ENCODE measurements at places on chromosomes 12 and 14.

GRCh38 chr14:58755031-58755925, 117.5 kb downstream of the DACT1 start:
- DNase-seq = peak; percentile 14

GRCh38 chr14:92880351-92880750, 42.6 kb upstream of the CHGA start:
- DNase-seq = no peak

DNA sequence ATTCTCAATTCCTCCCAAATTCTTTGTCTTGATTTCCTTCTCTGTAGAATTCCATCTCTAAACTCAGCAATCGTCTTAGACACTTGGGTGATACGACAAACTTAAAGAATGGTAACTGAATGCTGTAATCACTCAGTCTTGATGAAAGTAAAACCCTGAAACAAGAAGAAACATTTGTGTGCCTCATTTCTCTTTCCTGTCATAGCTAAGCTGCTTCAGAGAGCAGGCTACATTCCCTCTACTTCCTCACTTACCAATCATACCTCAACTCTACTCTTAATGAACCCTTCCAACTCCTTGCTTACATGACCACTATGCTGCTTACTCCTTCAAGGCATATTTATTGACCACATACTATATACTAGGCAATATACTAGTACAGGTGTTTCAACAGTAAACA, 8.3 kb downstream of the MAP4K5 start:
- DNase-seq = no peak

DNA sequence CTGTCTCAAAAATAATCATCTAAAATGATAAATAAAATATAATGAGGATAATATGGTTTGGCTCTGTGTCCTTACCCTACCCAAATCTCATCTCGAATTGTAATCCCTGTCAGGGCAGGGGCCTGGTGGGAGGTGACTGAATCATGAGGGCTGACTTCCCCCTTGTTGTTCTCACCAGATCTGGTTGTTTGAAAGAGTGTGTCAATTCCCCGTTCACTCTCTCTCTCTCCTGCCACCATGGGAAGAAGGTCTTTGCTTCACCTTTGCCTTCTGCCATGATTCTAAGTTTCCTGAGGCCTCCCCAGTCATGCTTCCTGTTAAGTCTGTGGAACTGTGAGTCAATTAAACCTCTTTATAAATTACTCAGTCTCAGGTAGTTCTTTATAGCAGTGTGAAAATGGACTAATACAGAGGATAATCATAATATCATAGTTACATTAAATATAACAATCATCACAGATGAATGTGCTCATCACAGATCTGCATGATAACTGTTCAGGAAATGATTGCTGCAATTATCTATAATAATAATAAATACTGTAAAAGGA, 12.6 kb downstream of the EFCAB11 start:
- DNase-seq = no peak

GRCh38 chr14:96662116-96662970, 134.8 kb upstream of the VRK1 start:
- peak; percentile 8 for DNase-seq

GRCh38 chr12:54001283-54002187, 1.6 kb downstream of the HOXC9 start:
- no peak for DNase-seq

- no peak for DNase-seq
These were observed 63.6 kb upstream of the ARID2 start for GRCh38 chr12:45665941-45666340.

DNA sequence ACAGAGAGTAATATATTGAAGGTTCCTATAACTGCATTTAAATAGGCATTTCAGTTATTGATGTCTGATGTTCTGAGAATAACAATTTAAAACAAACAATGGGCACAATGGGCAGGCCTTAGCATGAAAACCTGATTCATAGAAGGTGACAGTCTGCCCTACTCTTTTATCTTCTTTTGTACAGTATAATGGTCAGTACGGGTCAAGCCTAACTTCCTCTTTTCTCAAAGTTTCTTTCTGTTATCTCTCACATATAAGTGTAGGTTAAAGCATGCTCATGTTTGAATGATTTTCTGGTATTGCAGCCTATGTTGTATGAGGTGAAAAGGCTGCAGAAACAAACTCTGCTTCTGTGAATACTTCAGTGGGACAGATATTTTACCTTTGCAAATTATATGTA, 14.2 kb downstream of the FKBP3 start:
- DNase-seq = no peak

DNA sequence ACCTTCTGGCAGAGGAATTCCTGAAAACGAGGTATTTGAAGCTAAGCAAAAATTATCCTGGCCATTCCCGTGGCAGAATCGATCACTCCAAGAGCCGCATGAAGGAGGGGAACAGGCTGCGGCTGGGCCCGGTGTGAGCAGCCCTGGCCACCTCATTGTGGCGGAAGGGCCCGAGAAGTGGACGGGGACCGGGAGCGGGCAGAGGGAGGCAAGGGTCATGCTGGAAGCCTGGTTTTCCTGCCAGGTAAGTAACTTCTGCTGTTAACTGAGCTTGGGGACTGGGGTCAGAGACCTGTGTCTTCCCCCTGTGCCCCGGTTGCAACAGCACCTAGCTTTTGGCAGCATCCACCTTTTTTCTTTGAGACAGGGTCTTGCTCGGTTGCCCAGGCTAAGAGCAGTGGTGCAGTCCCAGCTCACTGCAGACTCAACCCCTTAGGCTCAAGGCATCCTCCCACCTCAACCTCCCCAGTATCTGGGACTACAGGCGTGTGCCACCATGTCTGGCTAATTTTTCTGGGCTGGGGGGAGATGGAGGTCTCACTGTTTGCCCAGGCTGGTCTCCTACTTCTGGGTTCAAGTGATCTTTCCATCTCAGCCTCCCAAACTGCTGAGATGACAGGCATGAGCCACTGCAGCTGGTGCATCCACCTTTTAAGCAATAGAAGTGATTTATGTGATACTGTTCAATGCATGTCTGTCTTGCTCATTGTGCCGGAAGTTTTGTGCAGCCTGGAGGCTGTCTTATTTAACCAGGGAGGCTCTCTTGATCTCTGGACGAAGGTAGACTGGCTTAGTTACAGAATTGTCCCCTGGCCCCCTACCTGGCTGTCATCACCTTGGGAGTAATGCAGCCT, 174.0 kb upstream of the MYL2 start:
- DNase-seq = no peak

DNA sequence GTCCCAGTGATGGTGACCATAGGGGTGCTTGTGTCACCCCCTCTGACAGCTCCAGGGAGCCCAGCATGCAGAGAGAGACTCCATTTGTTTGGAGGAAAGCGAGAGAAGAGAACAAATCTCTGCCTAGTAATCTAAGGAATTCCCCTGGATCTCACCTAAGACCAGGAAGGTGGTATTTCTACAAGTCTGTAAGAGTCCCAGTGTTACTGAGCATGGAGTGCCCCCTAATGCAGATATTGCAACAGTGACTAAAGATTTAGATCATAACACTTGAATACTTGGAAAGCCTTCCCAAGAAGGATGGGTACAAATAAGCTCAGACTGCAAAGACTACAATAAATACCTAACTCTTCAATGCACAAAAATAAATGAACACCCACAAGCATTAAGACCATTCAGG, 360.4 kb upstream of the GARIN6 start:
- no peak for DNase-seq

GRCh38 chr12:65533177-65533883, 254.8 kb downstream of the MSRB3 start:
- DNase-seq = no peak

- no peak for DNase-seq
These were observed 473.0 kb downstream of the DPF3 start for GRCh38 chr14:72420749-72421474.

DNA sequence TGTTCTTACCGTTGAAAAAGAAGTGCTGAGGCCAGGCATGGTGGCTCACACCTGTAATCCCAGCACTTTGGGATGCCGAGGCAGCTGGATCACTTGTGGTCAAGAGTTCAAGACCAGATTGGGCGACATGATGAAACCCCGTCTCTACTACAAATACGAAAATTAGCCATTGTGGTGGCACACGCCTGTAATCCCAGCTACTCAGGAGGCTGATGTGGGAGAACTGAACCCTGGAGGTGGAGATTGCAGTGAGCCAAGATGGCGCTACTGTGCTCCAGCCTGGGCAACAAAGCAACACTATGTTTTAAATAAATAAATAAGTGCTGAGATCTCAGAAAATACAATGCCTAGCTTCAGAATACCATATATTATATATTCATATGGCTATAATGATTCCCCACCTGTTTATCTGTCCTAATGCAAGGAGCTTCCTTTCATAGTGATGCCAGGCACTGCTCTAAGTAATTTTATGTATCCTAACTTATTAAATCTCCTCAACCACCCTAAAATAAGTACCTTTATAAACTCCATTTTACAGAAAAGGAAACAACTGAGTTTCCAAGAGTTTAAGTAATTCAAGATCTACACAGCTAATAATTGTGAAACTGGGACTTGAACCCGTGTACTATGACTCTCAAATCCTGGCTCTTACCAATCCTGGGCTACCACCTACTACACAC, 7.3 kb downstream of the PHLDA1 start:
- DNase-seq = no peak

- no peak for DNase-seq
These were observed 8.3 kb upstream of the PPFIBP1 start for GRCh38 chr12:27515671-27516070.

DNA sequence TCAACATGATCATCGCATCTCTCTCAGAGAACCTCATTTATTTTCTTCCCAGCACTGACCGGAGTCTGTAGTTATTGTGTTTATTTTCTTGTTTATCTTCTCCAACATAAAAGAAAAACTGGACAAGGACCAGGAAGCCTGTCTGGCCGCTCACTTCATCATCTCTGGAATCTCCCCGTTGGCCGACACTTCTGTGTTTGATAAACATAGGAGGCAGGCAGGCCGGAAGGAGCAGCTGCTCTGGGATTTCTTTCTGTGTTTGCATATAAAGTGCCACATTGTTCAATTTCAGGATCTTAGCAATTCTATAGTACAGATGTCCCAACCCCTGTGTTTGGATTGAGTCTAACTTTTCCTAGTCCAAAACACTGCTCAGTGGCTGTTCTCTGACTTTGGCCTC, 53.3 kb downstream of the ACACB start:
- DNase-seq = no peak

DNA sequence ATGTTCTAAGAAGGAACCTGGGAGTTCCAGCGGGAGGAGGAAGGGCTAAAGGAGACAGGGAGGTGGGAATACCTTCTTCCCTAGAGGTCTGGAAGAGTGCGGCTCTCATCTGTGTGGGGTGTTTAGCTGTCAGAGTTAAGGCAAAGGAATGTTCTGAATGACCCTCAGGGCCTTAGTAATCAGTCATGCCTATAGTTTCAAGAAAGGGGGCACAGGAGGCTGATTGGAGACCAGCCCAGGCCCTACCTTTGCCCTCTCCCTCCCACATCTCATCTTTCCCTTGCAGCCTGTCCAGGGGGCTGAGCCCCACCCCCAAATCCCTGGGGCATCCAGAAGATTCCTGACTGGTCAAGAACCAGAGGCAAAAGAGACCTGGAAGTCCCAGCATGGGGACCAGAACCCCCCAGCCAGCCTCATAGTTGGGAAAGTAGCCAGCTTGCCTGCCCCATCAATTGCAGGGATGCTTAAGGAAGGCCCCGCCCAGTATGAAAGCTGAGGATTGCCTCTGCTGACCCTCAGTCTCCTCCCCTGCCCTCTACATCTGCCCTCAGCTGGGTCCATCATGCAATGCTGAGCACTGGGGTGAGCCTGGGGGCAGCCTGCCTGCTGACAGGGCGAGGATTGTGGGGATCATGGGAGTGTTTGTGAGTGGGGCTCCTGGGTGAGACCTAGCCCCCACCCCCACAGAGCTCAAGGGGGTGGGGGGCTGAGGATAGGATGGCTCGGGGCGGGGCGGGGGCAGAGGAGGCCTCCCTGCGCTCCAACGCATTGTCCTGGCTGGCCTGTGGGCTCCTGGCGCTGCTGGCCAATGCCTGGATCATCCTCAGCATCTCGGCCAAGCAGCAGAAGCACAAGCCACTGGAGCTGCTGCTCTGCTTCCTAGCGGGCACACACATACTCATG, 1.8 kb downstream of the GPR162 start:
- DNase-seq = no peak

DNA sequence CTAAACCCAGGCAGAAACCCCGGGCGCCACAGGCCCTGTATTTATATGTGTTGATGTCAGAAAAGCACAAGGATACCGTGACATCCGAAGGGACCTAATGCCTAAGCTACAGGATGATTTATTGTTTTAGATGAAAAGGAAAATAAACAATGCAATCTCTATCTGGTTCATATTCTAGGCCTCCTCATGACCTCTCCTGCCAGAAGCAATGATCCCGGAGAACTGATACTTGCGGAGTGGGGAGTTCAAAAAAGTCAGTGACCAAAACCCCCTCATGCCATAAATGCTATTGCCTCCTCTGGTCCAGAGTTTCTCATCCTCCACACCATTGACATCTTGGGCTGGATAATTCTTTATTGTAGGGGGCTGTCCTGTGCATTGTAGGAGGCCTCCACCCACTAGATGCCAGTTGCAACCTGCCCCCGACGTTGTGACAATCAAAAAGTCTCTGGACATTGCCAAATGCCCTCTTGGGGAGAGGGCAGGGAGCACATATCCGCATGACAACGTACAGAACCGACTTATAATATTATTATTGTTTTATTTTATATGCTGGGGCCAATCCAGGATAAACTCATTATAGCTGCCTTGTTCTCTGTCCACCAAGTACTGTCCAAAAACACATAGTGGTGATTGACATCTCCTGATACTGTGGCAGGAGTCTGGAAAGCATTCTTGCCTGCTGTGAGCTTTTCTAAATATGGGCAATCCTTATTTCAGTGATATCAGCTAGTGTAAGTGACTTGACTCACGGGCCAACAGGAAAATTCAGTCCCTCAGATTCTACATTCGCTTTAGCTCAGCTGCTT, 1.1 kb upstream of the CSRP2 start:
- DNase-seq = no peak

DNA sequence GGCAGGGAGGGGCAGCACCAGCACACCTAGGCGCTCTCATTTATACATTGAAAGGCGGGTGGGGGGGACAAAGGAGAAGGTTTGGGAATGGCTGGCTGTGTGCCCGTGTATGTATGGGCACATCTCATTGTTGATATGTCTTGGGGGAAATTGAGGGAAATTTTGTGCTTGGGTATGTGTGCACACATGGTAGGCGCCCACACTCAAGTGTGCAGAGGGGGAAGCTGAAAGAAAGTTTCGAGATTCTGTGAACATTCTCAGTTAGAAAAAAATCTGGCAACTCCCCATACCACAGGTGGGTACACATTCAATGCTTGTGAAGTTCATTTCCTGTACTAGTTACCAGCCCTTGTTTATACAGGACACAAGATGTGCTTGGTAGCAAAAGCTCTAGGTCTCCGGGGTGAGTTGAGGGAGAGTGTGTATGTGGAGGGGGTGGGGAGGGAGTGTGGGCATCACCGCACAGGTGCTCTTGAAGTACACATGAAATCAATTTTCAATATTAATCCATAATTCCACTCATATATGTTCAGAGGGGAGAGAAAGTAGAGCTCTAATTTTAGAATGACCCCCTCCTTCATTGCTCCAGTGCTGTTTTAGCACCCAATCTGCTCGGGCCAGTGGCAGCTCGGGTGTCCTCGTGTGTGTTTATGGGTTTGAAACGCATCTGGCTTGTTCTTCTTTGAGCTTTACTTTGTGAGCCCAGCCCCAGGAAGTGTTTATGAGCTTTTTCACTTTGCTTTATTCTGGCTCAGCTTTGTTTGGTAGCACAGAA, 286.0 kb downstream of the ZFP36L1 start:
- DNase-seq = no peak

GRCh38 chr14:52103416-52103815, 34.6 kb upstream of the NID2 start:
- DNase-seq = no peak
